ENCODE measurements at places on chromosomes 11 and 22. TPM values are rescaled to one million over a fixed set of nuclear protein-coding genes. Genes with fewer than 3 reads are reported as not detected.

- no peak overlapping the region for H3K27ac ChIP-seq
- no peaks in the 10 kb centered on the region for H3K4me1 ChIP-seq
Measured at GRCh38 chr11:113994077-113994954, 19.4 kb downstream of the HTR3A start.

GRCh38 chr11:18768472-18768901 lies 23.1 kb downstream of the PTPN5 start:
- H3K36me3 ChIP-seq, result no peaks in the 10 kb centered on the region
- peaks cover 16% of the 10 kb centered on the region for H3K27me3 ChIP-seq
- H3K4me1 ChIP-seq, result peaks cover 36% of the 10 kb centered on the region
- H3K27ac ChIP-seq, result peak overlapping the region; percentile 42
- H3K4me3 ChIP-seq, result no peak overlapping the region

- no peaks in the 10 kb centered on the region for H3K36me3 ChIP-seq
- peaks cover 1% of the 10 kb centered on the region for H3K27me3 ChIP-seq
- H3K4me3 ChIP-seq, result no peak overlapping the region
- H3K4me1 ChIP-seq, result peaks cover 13% of the 10 kb centered on the region
- no peak overlapping the region for H3K27ac ChIP-seq
Measured at GRCh38 chr11:729492-730074, 17.7 kb upstream of the TALDO1 start.

GRCh38 chr11:47672283-47672730 lies 29.9 kb upstream of the MTCH2 start:
- H3K36me3 ChIP-seq, result no peaks in the 10 kb centered on the region
- H3K27ac ChIP-seq, result no peak overlapping the region
- H3K27me3 ChIP-seq, result no peaks in the 10 kb centered on the region
- no peaks in the 10 kb centered on the region for H3K4me1 ChIP-seq
- no peak for DNase-seq

- H3K27me3 ChIP-seq, result peaks cover 4% of the 10 kb centered on the region
- no peak overlapping the region for H3K4me3 ChIP-seq
- DNase-seq, result no peak
- H3K4me1 ChIP-seq, result no peaks in the 10 kb centered on the region
- H3K36me3 ChIP-seq, result no peaks in the 10 kb centered on the region
Measured at GRCh38 chr11:8089791-8090510, 8.9 kb downstream of the TUB start.

DNA sequence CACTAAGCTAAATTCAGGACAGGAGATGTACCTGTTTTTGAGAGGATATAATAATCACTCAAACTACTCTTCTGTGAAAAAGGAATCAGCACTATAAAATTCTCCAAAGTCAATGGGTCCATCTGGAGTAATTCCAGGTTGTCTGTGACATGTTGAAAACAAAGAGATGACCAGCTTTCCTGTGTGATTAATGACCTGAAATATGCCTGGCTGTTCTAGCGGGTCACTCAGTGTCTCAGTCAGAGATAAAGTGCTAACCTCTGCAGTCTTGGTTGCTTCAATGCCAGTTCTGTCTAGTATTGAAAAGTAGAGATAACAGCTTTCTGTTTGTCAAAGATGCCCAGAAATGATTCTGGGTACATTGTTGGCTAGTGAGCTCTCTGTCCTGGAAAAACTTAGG lies 722.6 kb upstream of the TENM4 start:
- no peaks in the 10 kb centered on the region for H3K27me3 ChIP-seq
- no peaks in the 10 kb centered on the region for H3K4me1 ChIP-seq
- H3K4me3 ChIP-seq, result no peak overlapping the region
- no peak overlapping the region for H3K27ac ChIP-seq
- H3K36me3 ChIP-seq, result no peaks in the 10 kb centered on the region

C11orf97 gene
- total RNA-seq, result not detected

OR52I2 gene
- total RNA-seq, result not detected

OR5AR1 gene
- total RNA-seq, result not detected

SMTNL1 gene
- total RNA-seq, result not detected

Measured in activated CD4-positive, alpha-beta memory T cell treated with anti-CD3 and anti-CD28 coated beads, Interleukin-2, amount 10 ng/mL, durations not matched to agents 7 days and 5 days (primary cell).